ENCODE measurements at places on chromosomes 11 and 22. TPM values are rescaled to one million over a fixed set of nuclear protein-coding genes. Genes with fewer than 3 reads are reported as not detected.

ACR gene
- total RNA-seq, result 0.17 TPM

SLC7A4 gene
- total RNA-seq, result 0.23 TPM

GRCh38 chr22:19986011-19986409 lies 30.6 kb downstream of the ARVCF start:
- DNase-seq, result no peak

DNA sequence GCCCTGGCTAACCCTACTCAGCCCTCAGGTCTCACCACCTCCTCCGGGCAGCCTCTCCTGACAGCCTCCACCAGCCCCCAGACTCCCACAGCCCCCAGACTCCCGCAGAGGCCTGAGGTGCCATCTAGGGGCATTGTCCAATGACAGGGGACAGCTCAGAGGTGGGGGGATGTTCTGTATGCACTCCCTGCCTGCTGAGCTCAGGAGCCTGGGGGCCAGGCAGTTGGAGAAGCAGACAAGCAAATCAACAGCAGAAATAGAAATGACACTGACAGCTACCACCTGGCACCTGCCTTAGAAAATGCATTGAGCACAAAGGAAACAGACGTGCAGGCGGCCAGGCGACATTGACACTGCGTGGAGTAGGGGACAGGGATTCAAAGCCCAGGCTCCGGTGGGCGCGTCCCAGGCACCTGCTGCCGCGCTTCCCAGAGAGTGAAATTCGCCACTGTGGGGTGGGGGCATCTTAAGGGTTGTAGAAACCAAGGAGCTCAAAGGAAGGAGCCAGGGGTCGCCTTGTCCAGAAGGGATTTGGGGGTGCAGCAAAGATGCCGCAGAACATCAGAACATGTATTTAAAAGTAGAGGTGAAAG lies 22.5 kb upstream of the WNT7B start:
- DNase-seq, result no peak
